Glomerular endothelial cell (primary cell): ENCODE measurements at places on chromosomes 2 and 18.

DNA sequence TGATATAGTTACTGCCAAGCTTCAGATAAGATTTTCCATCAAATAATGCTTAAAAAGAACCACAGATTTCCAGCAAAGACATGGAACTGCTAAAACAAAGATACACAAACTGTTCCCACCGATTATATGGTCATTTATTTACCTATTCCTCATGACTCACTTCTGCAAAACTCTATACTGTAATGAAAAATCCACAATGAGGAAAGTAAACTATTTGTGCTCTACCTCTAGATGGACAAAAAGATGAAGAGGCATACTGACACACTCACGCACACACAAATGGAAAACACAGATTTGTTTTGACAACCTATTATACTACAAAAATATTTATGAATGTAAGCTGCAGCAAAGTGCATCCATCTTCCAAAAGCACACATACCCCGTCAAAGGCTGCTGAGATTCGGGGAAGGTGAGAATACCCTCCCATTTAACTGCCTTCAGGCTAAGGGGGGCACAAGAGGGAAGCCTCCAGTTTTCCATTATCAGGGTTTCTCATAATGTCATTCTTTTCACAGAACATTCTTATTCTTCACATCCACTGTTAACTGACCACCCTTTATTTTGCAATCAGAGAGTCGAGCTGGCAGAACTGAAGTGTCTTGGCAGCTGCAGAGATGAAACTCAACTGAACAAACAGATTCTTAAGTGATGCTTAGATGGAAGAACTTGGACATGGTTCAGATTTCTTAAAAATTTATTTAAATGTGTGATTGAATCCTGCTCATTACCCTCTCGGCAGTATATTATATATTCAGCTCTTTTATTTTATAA, 115.9 kb upstream of the TANK start:
- DNase-seq = no peak

GRCh38 chr2:212592695-212593094, 54.1 kb upstream of the ERBB4 start:
- DNase-seq = no peak

DNA sequence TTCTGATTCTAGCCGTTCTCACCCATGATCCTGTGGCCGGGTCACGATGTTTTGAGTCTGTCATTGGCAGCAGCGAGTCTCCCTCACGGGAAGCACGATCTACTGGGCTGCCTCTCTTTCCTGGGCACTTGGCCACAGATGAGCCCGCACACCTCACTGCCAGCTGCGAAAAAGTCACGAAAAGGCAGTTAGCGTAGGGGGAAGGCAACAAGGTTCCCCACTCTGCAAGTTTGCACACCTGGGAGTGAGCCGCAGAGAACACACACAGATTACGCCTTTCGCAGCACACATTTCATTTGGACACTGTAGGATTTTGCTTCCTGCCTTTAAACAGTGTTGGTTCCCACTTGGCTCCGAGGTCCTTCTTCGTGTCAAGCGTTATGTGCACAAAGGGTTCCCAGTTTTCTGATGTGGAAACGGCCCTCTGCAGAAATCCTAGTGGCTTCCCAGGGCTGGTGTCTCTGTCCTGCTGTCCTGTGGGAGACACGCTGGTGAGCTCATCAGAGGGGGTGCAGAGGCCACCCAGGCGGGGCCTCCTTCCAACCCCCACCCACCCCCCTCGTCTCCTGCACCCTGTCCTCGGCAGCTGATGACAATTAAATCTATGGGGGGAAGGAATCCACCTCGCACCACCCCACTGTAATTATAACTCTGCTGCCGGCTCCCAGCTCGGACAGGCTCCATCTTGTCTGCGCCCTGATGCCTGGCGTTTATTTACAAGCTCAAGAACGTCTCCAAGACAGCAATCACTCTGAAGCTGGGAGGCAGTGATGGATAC, 157.3 kb upstream of the SALL3 start:
- no peak for DNase-seq

- DNase-seq = no peak
Measured at GRCh38 chr2:201913201-201913600, 106.9 kb downstream of the CDK15 start.

GRCh38 chr2:102142829-102143449, 393 bp downstream of the IL1R1 start:
- no peak for DNase-seq

DNA sequence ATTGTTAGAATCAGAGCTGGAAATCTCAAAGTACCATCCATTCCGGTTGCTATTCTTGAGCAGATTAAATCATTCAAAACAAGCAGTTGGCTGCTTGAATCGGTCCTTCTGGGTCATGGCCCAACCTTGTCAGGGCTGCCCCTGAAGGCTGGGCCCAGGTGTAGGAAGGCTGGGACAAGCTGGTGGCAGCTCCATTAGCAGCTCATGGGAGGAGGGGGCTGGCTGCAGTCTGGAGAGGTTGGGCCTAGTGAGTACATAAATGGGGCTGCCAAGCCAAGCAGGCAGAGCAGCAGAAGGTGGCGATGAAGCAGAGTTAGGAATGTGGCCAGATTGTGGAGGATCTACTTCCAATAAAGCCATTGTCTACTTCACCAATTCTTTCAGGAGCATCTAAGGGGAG, 81.4 kb downstream of the ADCYAP1 start:
- no peak for DNase-seq

GRCh38 chr2:177059293-177059692, 153.3 kb upstream of the HNRNPA3 start:
- no peak for DNase-seq

GRCh38 chr2:149094217-149095015, 55.9 kb downstream of the LYPD6B start:
- no peak for DNase-seq

- DNase-seq = peak; percentile 18
Measured at GRCh38 chr2:70789304-70790135, 923 bp downstream of the FIGLA start.

DNA sequence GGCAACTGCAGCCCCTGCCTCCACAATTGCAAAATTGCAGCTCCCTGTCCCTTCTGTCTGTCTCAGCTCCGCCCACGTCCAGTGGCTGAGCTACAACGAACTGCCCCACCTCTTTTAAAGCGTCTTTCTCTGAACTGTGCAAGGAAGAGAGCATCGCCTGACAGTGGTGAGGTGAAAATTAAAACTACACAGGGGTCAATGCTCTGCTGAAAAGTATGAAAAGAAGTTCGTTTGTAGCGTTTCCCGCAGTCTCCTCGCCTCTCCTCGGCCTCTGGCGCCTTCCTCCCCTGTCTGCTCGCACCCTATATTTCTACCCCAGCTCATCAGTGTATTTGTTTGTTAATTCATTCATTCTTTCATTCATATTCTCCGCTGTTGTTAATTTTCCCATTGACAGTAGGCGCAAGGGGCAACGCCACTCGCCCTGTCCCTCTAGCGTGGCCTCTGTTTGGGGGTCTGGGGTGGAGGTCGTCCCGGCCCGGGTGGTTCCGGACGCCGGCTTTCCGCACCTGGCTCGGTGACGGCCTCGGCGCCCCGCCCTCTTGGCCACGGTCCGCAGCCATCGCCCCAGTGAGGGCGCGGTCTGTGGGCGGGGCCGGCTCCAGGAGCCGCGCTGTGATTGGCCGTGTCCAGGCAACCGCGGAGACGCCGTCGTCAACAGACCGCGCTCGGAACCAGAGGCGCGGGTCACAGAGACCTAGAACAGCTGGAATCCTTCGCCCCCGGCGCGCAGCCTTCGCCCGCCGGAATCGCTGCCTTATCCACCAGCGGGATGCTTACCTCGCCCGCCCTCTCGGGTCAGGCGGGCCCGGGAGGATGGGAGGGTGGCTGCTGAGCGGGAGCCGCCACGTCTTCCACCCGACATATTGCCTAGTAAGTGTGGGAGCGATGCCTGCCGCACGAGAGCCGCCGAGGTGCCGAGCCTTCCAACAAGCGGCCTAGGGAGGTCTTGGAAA, at the start of gene VWA3B:
VWA3B (plus strand) TSS at position 677 of the 956 bp plus-strand sequence. CDS start 5,926 bp downstream, outside the sequence.
- no peak for DNase-seq

DNA sequence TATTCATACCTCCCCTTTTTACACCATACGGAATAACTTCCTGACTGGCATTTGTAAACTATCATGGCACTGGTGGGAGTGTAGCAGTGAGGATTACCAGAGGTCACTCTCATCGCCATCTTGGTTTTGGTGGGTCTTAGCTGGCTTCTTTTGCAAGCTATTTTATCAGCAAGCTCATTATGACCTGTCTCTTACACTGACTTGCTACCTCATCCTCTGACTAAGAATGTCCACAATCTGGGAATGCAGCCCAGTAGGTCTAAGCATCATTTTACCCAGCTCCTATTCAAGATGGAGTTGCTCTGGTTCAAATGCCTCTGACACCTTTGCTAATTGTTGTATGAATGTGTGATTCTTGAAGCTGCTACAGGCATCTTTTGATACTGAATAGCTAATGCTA, 950.8 kb upstream of the SLC39A10 start:
- DNase-seq = no peak

- DNase-seq = no peak
Measured at GRCh38 chr2:16554060-16554583, 111.5 kb downstream of the CYRIA start.

DNA sequence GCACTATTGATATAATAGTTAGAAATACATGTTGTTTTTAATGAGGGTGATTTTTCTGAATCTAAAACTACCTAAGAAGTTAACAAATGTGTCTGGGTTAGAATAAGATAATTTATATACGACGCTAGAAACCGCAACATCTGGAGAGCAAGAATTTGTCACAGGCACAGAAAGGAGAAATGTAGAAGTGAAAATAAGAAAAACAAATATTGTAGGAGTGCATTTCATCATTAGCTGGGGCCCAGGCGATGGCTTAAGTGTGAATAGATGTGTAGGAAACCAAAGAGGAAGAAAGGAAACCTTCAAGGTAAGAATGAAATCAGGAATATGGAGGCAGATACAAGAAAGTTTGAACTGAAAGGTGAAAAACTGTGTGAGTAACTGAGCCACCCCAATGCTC, 90.3 kb downstream of the LRP2 start:
- no peak for DNase-seq

GRCh38 chr2:172196768-172197431, 94.2 kb upstream of the DLX2 start:
- no peak for DNase-seq

- DNase-seq = no peak
Measured at GRCh38 chr2:36805635-36806224, 109.2 kb downstream of the VIT start.

GRCh38 chr2:129849559-129850160, 129.8 kb upstream of the RAB6C start:
- DNase-seq = peak; percentile 75

GRCh38 chr18:53785811-53786210, 438.7 kb downstream of the MBD2 start:
- no peak for DNase-seq

DNA sequence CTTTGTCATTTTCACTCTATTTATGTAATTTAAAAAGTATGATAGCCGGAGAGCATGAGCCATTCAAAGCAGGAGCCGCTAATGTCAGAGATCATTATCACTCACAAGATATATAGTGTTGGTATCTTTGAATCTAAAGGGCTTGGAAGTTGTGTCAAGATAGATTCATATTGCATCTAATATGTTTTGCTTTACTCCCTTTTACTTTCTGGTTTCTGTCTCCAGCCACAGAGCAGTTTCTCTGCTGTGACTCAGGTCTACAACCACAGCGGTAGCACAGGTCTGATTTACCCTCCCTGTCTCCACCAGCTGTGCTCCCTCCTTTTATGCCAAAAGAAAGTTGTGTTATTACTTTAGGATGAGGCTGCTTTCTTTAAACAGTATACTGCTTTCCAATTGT, 424.0 kb downstream of the ARHGAP15 start:
- DNase-seq = no peak

GRCh38 chr2:126656431-126657147, 631 bp downstream of the GYPC start:
- no peak for DNase-seq

DNA sequence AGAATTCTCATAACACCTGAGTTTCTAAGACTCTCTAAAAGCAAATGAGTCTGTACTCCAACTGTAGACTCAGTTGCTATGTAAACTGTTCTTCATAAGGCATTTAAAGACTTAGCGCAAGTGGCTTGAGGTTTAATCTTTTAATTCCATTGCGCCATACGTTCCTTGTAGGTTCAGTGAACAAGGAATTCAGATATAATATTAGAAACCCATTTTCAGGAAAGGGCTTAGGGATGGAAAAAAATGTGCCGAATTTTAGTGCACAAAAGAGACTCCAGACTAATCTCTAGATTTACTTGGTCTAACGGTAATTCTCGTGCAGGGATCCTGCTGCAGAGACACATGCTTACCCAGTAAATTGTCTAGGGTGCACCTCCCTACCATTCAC, 268.9 kb upstream of the TANK start:
- DNase-seq = no peak

DNA sequence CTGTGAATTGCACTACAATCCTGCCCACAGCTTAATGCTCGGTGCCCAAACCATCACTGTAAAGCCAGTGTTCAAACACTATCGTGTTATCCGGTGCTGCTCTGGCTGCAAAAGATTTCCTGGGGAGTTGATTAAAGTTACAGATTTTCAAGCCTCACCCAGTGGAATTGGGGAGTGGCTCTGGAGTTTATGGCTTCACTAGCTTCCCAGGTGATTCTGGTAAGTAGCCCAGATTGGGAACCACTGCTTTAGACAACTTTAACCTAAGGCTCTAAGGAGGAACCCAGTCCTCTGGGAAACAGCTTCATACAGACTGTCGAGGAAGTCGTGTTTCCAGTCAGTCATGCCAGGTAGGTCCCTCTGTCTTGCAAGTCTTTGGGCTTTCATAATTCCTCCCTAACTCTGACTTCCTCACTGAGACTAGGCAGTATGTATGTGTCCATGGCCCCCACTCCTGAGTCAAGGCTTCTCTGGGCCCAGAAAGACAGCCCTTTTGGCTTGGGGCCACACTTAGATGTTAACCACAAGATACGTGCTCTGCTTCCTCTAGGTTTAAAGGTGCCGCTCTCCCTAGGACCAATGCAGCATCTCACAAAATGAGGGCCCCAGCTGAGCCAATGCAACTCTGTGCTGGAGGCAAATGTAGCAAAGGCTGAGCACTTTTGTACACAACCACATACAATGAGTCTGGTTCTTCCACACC, 299.7 kb downstream of the PRKCE start:
- no peak for DNase-seq

GRCh38 chr2:237571551-237571950, 5.2 kb downstream of the PRLH start:
- DNase-seq = no peak

DNA sequence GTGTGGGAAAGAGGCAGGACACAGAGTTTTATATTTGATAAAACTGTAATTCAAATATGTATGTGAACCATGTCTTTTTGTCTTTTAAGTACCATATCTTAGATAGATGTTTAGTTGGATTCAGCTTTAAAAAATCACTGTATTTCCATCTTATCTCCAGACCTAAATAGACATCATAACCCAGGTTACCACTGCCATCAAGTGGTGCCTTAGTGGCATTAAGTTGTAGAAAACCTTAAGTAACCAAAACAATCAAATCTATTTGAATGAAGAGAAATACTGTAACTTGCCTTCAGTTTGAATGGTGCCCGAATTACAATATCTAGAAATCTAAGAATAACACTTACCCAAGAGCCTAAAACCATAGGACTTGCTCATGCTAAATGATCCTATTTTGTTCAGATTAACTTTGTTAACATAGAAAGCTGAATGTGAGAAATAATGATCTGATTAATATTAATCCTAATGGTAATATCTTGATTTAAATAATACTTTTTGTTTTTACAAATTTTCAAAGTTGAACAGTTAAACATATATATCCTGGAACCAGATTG, 92.5 kb upstream of the MAP2 start:
- DNase-seq = peak; percentile 16
